ENCODE measurements at places on chromosomes 5 and 9. TPM values are rescaled to one million over a fixed set of nuclear protein-coding genes. Genes with fewer than 3 reads are reported as not detected.

Gene ADGRV1
- total RNA-seq: not detected

Gene SEMA6A
- 0.91 TPM for total RNA-seq

Gene NIPAL4
- 0.36 TPM for total RNA-seq

Gene ORM2
- total RNA-seq: not detected

Gene EPB41L4B
- total RNA-seq: not detected

Gene AHRR
- 49.8 TPM for total RNA-seq
